ENCODE measurements at places on chromosomes 4 and X. TPM values are rescaled to one million over a fixed set of nuclear protein-coding genes. Genes with fewer than 3 reads are reported as not detected.
A peak's percentile ranks its signal among the peaks of the same experiment; 100 is the strongest.

GRCh38 chr4:139875411-139875825 lies 209.8 kb downstream of the MGST2 start:
- DNase-seq, result no peak

DNA sequence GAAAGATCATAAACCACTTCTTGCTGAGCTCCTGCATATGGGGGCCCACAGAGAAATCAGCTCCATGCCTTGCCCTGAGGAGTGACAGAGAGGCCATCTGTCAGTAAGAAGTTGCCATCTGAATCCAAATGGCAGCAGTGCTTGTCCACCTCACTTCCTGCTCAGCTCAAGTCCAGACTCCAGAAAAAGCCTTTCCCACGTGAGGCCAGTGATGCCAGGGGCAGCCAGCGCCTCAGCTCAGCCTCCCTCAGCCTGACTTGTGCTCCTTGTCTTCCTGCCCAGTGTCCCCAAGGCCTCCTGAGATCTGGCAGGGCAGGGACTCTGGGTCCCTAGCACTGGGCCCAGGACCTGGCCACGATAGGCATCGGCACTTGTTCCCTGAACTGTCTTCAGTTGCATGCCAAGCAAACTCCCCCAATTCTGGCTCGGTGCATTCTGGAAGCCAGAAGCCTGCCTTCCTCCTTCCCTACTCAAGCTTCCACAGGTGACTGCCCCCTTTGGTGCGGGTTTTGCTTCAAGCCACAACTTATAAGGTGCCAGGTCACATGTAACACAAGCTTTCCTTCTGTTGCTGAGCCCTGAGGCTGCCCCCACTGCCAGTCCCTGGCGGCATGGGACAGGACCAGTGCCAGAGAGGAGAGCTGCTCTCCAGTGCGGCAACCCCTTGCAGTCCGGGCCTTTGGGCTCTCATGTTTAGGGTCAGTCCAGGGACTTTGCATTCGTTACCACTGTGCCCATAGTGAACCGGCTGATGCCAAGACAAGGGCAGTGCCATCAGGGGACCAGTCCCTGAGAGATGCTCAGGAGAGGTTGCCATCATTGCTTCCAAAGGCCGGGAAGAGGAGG lies 2.2 kb downstream of the ZNF185 start:
- DNase-seq, result no peak

DNA sequence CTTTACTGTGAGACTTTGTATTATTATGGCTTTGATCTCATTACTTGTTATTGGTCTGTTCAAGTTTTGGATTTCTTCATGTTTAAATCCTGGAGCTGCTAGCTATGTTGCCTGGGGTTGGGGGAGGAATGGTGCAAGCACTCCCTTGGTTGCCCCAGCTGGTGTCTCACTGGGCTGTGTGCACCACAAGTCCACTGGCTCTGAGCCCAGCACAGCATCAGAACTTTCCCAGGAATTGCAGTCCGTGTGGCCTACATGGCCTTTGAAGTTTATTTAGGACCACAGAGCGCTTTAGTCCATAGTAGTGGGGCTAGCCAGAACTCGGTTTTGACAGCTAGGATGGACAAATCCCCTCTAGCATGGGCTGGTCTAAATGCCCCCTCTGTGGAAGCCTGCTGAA lies 278.8 kb upstream of the RPS6KA3 start:
- DNase-seq, result no peak

- DNase-seq, result no peak
These were observed 94.4 kb upstream of the ADRA2C start for GRCh38 chr4:3671571-3672464.

- peak; percentile 44 for DNase-seq
These were observed 999.0 kb upstream of the ADGRL3 start for GRCh38 chr4:60201052-60201673.

DMP1 gene
- total RNA-seq, result not detected

DNA sequence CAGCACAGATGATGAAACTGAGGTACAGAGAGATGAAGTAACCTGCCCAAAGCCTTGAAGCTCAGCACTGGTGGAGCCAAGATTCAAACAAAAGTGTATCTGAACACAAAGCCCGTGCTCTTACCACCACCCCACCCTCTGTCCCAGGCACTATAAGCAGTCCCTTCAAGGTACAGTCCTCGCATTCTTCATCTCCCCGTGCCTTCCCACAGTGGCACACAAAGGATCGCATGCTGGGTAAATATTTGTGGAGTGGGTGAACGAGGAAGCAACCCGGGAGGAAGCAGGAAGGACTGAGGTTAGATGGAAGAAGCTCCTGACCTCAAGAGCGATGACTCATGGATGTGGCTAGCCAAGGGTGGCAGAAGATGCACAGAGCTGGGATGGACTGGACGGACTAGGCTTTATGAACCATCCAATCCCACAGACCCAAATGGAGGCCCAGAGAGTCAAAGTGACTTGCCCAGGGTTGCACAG lies 18.4 kb downstream of the IQSEC2 start:
- DNase-seq, result no peak

GRCh38 chrX:54944816-54945215 lies 24.2 kb downstream of the TRO start:
- no peak for DNase-seq

FRMD7 gene
- not detected for total RNA-seq

Measured in body of pancreas (tissue), 4 donors.